NCI-H460 (cell line): ENCODE measurements at places on chromosomes 2 and 18. TPM values are rescaled to one million over a fixed set of nuclear protein-coding genes. Genes with fewer than 3 reads are reported as not detected.

- peak; percentile 47 for DNase-seq
Observed at GRCh38 chr2:234839285-234839684, 112.5 kb upstream of the SH3BP4 start.

DNA sequence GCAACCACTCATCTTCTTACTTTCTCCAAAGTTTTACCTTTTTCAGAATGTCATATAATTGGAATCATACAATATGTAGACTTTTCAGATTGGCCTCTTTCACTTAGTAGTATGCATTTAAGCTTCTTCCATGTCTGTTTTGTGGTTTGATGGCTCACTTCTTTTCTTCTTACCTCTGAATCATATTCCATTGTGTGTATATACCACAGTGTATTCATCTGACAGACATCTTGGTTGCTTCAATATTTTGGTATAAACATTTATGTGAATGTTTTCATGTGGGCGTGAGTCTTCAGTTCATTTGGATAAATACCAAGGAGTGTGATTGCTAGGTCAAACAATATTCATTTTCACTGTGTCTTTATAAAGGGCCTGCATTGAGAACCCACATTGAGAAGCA lies 136.1 kb upstream of the NOSTRIN start:
- no peak for DNase-seq

DNA sequence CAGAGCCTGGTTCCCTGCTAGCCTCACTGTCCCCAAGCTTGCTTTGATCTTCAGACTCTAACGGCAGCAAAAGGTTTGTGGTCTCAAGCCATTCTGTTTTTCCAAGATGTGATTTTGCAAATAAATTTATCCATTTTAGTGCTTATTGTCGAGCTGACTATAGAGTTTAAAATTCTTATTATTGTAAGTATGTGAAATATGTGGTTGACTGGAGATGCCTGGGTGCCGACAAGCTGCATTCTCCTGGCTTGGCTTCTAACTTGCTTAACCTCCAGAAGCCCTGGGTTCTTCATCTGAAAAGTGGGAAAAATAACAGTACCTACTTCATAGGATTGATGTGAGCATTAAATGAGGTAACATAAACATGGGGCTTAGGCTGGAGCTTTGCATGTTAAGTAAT lies 9.9 kb upstream of the EDAR start:
- DNase-seq, result no peak

- DNase-seq, result no peak
Observed at GRCh38 chr18:13480571-13481255, 245.6 kb downstream of the FAM210A start.

- DNase-seq, result no peak
Observed at GRCh38 chr2:106185475-106186184, 8.5 kb downstream of the UXS1 start.

TEKT4 gene
- total RNA-seq, result not detected in 2 replicates

SGO2 gene
- 16.0 and 20.9 TPM in 2 replicates for total RNA-seq

DNA sequence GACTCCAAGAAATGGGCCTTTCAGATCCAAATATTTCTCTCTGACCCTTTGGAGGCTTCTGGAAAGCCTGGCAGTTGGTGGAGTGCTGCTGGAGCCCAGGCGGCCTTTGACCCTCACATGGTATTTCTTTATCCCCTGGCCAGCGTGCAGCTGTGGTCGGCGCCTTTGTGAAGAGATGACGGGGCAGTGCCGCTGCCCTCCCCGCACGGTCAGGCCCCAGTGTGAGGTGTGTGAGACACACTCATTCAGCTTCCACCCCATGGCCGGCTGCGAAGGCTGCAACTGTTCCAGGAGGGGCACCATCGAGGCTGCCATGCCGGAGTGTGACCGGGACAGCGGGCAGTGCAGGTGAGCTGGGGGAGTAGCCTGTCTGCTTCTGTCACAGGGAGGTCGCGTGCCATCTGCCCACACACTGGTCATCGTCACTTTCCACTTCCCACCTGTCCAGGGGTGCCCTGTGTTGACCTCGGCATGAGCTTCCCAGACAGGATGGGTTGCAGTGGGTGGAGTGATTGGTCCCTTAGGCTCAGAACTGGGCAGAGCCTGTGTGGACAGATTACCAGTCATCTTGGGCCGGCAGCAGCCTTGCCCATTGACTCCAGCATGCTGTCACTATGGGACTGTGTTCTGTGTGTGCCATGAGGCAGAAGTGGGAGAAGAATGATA lies 158.2 kb downstream of the LAMA3 start:
- no peak for DNase-seq

DNA sequence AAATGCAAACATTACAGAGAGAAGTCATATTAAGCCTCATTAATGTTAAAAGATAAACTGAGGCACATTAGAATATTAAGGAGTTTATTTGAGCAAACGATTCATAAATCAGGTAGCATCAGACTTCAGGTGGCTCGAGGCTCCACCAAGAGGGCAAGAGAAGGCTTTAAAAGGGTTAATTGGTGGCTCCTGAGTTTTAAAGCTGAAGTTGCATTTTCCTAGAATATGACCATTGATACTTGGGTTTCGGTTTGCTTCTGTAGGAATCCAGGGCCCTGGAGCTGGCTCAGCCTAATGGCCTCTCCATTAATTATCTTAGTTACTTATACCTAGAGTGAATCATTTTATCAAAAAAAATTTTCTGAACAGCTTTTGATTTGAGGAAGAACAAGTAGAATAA lies 123.7 kb upstream of the NABP1 start:
- no peak for DNase-seq

CFC1 gene
- not detected in 2 replicates for total RNA-seq

IER3IP1 gene
- total RNA-seq, result 31.2 and 31.7 TPM in 2 replicates

DNA sequence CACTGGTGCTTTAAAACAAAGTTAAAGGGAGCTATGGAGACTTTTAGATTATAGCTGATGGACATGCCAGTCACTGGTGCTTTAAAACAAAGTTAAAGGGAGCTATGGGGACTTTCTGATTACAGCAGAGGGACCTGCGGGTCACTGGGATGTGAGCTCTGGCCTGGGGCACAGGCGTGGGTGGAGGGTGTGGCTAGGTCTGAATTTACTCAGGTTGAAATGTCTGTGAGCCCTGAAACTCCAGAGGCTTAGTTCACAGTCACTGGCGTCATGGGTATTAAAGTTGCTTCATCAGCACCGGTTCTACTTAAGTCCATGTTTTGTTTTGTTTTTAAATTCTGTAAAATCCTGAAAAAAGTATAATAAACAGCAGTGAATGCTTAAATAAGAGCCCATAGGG lies 49.0 kb upstream of the TMEM18 start:
- DNase-seq, result no peak

GRCh38 chr2:19138264-19138825 lies 220.1 kb downstream of the OSR1 start:
- DNase-seq, result no peak

GMCL1 gene
- total RNA-seq, result 13.0 and 16.1 TPM in 2 replicates

DNA sequence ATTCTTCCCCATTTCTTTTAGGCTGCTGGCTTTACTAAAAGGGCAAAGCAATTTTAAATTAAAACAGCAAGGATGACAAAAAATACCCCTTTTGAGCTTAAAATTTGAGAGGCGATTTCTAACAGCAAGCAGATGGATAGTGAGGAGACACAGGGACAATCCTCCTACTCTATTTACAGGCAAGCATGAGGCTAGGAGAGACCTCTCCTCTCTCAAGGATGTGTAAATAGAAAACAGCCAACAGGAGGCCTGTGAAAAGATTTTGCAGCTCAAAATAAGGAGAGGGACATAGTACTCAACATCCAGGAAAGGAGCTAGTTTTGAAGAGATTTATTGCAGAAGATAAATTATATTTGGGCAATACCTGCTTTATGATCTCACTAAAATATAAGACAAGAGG lies 53.8 kb downstream of the LINC00305 start:
- no peak for DNase-seq

DNA sequence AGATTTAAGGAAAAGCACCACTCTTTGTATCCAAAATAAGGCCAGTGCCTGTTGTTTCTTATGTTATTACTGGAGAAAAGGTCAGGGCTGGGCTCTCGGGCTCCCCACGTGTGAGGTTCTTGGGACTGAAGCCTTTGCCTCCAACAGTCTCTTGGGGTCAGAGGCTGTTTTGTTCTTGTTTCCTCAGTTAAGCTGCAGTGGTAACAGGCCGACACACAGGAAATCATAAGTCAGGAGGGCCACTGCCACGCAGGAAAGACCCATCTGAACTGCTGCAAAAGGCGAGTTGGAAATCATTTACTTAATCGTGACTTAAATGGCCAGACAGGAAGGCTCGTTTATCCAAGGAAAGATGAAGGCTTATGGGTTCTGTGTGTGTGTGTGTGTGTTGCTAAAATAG lies 30.3 kb upstream of the IL37 start:
- DNase-seq, result no peak

DNA sequence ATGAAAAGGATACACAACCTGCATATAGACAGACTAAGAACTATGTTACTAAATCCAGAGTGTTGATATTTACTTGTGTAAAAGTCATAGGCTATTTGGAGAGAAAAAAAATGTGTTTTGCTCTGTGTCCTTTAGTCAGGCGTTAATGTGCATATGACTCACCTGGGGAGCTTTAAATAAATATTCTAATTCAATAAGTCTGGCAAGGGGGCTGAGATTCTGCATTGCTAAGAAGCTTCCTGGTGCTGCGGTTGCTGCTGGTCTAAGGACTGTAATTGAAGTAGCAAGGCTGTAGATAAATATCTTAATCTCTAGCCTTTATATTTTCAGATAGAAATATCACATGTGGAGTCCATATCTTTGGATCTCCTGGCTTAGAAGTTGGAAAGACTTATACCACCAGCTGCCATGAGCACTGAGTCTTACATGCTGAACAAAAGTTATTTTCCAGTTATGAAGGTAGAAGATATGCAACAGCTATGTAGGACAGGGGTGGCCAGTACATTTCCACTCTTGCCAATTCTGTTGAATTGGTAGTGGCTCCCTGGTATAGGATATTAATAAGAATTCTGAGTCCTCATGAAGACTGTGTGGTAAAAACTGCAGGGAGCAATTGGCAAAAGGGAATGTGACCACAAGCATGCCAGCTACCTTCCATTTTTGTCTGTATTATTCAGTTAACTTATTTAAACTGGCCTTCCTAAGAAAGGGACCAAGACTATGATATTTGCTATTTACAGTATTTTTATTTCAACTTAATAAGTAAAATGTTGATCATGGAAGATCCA lies 4.8 kb downstream of the SPAG16 start:
- no peak for DNase-seq

CNRIP1 gene
- 6.2 and 7.3 TPM in 2 replicates for total RNA-seq

GRCh38 chr2:171319164-171319810 lies 114.5 kb downstream of the METTL8 start:
- no peak for DNase-seq

DNA sequence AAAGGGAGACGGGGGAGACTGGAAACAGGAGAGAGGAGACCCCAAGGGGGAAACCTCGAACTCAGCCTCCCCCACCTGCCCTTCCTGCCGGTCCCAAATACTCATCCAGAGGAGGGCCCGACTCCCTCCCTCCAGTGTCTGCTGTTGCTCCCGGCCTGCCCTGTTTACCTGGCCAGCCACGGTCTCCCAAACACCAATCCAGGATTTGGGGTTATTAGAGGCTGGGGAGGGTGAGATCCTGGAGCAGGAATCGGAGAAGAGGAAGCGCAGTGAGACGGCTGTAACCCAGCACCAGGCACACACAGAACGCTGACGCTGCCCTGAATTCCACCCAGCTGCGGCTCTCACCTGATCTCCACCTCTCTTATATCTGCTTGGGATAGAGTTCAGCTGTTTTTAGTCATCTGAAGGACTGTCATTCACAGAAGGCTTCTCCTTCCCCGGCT lies 213.0 kb downstream of the TNS1 start:
- DNase-seq, result no peak

- DNase-seq, result peak; percentile 32
Observed at GRCh38 chr2:108215794-108216211, 24.0 kb upstream of the SULT1C3 start.

TMEM200C gene
- total RNA-seq, result 1.9 and 3.8 TPM in 2 replicates

GRCh38 chr2:127086990-127087790 lies 19.8 kb downstream of the BIN1 start:
- DNase-seq, result no peak

DSG3 gene
- total RNA-seq, result not detected in 2 replicates

GRCh38 chr18:10205151-10205550 lies 249.3 kb upstream of the APCDD1 start:
- DNase-seq, result no peak

DNA sequence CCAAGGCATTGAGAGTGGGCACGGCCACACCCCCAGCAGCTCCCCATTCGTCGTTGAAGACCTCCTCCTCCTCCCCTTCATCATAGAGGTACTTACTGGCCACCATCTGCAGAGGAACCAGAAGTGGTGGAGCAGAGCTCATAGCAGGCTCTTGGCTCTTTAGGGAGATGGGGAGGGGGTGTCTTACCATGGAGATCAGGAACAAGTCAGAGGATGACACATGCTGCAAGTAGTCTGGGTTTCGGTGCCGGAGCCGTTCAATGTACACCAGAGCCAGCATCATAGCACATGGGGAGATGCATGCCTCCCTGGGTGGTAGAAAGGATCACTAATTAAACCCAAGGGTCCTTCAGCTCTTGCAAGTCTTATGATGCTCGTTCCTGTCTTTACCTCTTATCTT lies 1.9 kb downstream of the CNPPD1 start:
- DNase-seq, result no peak

PSMA8 gene
- not detected in 2 replicates for total RNA-seq

GRCh38 chr2:231186325-231186724 lies 12.1 kb upstream of the ARMC9 start:
- DNase-seq, result no peak

DNA sequence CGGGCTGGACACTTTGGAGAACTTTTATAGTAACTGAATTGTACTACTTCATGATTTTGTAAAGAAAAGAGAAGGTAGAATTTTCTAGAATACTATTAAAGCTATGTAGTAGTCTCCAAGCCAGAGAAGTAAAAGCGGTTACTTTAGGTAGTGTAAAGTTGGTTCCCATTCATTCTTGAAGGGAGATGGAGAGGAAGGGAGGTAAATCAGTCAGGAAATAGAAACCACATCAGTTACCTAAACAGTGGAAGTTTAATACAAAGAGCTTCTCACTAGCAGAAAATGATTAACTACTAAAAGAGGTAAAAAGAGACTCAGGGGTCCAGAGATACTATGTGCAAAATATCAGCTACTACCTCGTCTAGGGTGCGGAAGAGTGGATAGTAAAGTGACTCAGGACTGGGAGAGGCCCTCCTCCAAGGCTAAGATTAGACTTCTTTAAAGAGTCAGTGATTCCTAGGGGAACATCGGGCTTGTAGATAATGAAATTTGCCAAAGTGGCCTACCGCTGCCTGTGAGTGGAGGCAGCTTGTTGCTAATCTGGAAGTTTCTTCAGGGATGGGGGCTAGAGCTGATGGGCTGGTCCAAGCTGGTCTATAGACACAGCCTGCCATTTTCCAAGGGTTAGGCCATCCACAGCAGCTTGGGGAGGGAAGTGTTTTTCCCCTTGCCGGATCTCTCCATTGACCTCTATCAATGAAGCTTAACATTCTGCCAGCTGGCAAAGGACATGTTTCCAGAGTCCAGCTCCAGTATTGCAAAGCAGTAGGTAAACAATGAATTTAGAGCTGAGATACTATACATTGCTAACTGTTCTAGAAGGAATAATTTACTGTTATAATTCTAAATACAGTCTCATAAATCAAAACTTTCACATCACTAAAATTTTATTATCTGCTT lies 246.4 kb upstream of the BOD1L2 start:
- no peak for DNase-seq

GRCh38 chr2:41924024-41924423 lies 123.8 kb upstream of the PKDCC start:
- no peak for DNase-seq
